Activated CD4-positive, CD25-positive, alpha-beta regulatory T cell (primary cell): ENCODE measurements at places on chromosomes 3 and 15.

DNA sequence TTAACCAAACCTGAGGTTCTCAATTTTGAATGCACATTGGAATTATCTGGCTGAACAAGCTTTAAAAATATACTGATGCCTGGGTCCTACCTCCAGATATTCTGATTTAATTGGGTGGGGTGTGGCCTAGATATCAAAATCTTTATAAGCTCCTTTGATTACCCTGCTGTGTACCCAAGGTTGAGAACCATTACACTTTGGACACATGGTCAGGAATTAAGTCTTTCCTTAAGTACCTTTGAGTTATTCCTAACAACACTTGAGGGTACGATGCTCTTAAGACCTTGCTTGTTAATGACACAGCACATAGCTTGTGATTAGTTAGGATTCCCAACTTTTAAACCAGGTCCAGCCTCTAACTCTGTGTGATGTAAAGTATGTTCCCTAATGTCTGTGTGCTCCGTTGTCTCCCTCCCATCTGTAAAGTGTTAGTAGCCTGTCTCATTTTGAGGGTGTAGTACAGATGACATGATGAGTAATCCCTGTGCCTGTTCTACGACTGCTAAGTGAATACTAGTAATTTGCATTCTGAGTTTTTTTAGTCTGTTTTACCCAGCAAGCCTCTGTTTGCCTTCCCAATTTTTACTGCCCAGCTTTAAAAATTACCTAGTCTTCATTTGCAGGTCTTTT is 154.9 kb downstream of the KLHL25 start:
- no peak for DNase-seq

- DNase-seq, result no peak
Measured at GRCh38 chr3:13624021-13624420, 75.1 kb downstream of the FBLN2 start.

- no peak for DNase-seq
Measured at GRCh38 chr15:99978426-99978825, 245.2 kb upstream of the LYSMD4 start.

- DNase-seq, result no peak
Measured at GRCh38 chr15:79128556-79128955, 38.0 kb upstream of the RASGRF1 start.

DNA sequence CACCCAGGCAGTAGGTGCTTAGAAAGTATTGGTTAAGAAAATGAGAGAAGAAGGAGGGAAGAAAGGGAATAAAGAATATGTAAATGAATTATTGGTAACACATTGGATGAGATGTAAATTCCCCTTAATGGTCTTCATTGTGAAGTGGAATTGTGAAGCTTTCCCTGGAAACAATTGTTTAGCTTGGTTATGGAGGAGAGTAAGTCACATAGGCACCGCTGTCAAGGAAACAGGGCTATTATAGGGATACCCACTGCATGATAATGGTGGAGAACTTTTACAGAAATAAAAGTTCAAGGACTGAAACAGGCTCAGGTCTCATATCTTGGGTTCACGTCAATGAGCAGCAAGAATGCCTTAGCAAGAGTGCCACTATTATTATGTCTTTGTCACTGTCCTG is 9.5 kb downstream of the SYNPR start:
- no peak for DNase-seq

GRCh38 chr3:158279609-158280008 is 169.7 kb downstream of the RSRC1 start:
- no peak for DNase-seq
